ENCODE measurements at places on chromosomes 12 and 14.

DNA sequence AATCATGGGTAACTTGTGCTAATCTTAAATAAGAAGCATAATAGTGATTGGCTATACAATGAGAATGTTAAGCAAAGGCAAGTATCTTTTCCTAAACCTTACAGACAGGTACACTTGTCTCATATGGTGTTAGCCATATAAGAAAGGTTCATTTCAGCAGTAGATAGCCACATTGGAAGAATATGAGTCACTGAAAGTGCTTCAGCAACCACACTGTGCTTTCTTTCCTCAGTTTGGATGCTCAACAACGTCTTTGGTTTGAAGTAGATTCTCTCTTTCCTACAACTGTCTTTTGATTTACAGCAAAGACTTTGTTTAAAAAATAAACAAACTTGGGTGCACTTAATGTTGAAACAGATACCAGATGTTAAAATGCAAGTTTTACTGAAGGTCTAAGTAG is 8.9 kb downstream of the DDHD1 start:
- no peak for DNase-seq

- no peak for DNase-seq
Observed at GRCh38 chr12:94326727-94327126, 132.9 kb downstream of the CEP83 start.

GRCh38 chr12:110790301-110790700 is 47.6 kb upstream of the PPP1CC start:
- no peak for DNase-seq

DNA sequence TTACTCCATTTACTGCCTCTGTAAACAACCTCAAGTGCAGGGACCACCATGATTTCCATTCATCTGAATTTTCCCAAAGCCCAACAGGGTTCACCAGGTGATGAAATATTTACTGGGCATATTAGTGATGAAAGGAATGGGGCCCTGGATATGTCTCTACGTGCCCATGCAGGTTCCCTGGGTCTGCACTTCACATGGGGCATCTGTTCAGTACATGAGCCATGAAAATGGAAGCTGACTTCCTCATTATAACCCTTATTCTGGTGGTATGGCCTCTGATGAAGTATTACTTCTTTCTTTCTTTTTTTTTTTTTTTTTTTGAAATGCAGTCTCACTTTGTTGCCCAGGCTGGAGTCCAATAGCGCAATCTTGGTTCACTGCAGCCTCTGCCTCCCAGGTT is 26.5 kb upstream of the CORO1C start:
- DNase-seq, result no peak

DNA sequence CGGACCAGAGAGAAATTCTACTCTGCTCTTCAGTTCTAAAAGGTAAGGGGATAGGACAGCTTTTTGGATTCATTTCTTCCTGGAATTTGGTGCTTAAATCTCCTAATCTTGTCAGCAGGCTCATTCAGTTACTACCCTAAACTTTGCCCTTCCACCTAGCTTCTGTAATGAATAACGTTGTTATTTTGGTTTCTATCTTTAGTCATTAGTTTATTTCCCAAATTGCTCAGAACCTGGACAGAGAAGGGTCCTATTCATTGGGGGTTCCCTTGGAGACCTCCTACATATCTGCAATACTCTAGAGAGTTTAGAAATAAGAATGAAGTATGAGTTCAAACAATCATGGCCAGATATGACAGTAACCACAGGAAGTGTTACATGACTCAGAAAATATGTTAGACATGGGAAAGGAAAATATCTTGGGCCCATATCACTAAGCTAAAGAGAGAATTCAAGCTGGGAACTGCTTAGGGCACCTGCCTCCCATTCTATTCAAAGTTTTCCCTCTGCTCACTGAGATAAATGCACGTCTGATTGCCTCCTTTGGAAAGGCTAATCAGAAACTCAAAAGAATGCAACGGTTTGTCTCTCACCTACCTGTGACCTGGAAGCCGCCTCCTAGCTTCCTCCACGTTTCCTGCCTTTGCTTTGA is 87.9 kb downstream of the GAS2L3 start:
- DNase-seq, result no peak

DNA sequence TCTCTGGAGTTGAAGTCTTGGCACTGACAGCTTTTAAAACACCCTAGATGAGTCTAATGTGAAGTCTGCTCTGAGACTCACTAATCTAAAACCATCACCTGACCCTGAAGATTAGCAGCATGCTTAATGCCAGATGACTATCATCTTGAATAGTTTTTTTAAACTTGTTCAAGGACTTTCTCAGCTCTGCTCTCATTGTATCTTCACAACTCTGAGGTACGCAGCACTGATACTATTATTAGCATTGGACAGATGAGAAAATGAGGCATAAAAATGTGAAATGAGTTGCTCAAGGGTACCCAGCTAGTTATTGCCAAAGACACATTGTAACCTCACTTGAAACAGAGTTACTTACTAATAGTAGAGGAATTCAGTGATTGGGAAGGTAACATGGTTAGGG is 4.8 kb downstream of the SLC38A1 start:
- no peak for DNase-seq

DNA sequence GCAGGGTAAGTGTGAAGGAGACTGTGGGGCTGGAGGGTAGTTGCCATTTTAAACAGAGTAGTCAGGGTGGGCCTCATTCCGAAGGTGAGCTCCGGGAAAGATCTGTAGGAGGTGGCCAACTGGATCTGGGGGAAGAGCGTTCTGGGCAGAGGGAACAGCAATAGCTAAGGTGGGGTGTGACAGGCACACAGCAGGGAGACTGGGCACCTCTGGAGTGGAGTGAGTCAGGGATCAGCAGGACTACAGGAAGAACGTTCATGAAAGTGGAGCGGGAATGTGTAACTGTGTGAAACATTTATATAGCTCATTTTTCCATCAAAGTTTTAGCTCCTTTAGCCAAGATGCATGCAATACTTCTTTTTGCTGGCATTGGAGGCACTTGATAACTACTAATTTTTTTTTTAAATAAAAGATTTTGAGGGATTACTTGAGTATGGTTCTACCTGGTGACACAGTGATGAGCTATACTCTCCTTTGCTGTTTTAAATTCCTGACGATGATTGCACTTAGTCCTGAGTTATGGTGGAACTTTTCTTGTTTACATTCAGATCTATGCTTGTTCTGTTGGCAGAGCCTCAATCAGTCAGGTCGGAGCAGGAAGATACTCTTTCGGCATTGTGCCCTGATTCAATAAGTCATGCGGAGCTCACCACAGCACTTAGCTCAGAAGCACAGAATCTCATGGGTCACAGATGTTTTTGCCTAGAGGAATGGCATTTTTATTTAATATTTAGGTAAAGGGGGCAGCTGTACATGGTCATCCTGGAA is 106.4 kb downstream of the WIF1 start:
- DNase-seq, result no peak

GRCh38 chr12:130335517-130336392 is 1.9 kb upstream of the PIWIL1 start:
- no peak for DNase-seq

- no peak for DNase-seq
Observed at GRCh38 chr14:103463149-103463548, 59.5 kb downstream of the CKB start.

DNA sequence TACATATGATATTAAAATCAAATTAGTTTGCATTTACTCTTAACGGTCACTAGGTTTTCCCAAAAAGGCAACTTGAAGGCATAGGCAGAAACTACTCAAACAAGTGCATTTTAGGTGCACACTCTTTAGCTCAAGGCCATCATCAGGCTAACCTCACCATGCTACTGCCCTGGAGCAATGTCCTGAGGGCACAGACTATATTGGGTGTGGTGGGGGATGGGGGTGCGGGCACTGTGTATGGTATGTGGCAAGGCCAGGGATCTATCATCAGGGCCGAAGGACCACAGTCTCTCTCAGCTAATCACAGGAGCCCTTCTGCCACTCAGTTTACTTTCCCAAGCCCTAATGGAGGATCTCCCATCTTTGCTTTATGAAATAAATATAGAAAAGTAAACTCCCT is 51.9 kb downstream of the SH2B3 start:
- no peak for DNase-seq

DNA sequence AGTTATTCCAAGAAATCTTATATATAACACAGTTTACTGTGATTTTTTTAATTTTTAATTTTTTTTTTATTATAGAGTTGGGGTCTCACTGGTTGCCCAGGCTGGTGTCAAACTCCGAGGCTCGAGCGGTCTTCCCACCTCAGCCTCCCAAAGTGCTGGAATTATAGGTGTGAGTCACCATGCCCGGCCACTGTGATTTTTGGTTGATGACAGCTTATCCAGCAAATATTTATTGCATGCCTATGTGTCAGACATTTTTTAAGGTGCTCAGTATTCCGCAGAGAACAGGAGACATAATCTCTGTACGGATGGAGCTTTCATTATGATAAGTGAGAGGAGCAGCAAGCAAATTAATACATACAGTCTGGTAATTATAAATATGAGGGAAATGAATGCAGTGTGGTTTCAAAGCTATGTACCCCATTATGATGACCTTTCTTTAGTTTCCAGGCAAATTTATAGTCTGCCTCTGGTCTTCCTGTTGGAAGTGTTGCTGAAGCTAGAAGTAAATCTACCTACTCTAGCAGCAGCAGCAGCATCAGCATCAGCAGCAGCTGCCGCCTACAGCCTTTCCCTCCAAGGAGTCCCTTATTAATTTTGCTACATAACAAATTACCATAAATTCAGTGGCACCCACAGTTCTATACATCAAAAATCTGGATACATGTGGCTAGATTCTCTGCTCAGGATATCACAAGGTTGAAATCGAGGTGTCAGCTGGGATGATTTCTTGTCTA is 32.3 kb downstream of the FRS2 start:
- no peak for DNase-seq

DNA sequence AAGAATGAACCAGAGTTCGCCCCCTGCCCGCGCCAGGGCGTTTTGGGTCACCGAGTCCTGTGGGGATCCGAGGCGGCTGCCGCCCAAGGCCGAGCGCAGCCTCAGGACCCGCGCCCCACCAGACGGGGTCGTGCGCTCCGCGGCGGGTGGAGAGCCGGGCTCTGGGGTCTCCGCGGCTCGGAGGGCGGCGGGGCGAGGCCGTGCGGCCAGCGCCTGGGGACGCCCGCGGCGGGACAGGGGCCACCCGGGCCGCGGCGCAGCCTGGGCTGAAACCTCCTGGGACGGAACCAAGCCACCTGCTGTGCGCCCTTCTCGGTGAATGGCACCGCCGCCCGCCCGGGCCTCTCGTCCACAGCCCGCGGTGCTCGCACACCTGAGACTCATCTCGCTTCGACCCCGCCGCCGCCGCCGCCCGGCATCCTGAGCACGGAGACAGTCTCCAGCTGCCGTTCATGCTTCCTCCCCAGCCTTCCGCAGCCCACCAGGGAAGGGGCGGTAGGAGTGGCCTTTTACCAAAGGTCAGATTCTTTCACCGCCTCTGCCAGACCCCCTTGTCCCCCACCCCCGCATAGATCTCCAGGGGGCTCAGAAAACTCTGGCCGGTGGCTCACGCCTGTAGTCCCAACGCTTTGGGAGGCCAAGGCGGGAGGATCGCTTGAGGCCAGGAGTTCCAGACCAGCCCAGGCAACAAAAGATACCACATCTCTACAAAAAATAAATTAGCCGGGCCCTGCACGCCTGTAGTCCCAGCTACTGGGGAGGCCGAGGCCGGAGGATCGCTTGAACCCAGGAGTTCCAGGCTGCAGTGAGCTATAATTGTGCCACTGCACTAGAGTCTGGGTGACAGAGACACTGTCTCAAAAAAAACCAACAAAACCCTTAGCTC is 901 bp downstream of the B3GNT4 start:
- DNase-seq, result no peak

DNA sequence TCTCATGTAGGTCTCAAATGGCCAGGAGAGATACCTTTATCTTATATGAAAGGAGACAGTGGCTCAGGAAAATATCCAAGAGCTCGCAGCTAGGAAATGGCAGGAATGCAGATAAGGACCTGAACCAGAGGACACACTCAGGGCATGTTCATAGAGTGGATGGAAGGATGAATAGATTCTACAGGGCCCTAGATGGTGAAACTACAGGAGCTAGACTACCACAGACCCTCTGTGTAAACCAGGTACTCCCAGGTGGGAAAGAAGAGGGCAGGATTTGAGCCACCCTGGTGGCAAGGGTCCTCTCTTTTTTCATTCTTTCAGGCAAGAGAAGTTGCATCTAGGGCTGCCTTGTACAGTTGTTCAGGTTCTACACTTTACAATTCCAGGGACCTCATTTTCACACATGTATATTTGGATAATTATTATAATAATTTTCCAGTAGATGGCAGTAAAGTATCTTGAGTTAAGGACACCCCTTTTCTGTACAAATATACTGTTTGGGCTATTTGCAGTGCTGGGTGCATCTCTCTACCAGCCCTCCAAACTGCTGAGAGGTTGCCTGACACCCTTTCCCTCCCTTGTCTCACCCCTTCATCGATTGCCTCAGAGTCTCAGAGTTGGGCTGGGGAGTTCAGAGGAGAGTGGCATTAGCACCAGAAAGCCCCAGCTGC is 10.5 kb upstream of the ZDHHC22 start:
- peak; percentile 25 for DNase-seq

- no peak for DNase-seq
Observed at GRCh38 chr12:19223018-19223417, 93.5 kb downstream of the PLEKHA5 start.

DNA sequence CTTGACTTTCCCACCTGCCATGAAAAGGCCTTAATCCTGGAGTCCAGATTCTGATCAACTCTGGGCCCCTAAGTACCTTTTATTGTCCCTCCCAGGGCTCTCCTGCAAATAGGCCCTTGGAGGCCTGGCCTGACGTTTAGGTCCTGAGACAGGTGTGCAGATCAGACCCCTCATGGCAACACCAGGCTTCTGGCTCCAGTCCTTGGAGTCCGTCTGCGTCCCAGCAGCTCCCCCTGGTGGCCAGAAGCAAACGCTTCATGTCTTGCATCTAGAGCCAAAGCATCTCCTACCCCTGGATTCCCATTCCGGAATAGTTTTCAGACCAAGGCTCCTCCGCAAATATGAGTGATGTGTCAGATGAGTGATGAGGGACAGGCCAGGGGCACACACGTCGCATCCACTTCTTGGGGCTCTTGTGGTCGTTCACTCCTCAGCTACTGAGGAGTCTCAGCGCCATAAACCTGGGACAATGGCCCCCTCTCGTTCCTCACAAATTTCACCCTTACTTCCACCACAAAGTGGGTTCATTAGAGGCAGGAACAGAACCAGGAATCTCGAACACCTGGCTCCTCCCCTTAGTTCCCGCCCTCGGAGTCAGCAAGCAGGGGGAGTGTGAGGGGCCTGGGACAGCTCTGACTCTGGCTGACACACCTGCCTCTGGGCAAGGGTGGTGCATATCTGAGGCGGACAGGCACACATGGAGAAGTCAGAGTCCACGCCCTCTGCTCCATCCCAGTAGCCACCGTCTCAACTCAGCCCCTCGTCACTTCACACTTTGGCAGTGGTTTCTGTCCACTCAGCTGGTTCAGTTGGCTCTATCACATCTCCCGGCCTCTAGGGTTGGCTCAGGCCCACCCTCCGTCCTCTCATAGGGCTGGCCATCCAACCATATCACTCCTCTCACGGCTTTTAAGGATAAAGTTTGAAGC is 77.9 kb upstream of the PWP1 start:
- peak; percentile 62 for DNase-seq

DNA sequence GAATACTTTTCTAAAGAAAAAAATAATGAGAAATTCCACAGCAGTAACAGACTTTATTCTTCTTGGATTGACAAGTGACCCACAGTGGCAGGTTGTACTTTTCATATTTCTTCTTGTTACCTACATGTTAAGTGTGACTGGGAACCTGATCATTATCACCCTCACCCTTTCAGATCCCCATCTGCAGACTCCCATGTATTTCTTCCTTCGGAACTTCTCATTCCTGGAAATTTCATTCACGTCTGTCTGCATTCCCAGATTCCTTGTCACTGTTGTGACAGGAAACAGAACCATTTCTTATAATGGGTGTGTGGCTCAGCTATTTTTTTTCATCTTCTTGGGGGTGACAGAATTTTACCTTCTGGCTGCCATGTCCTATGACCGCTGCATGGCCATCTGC is 2.3 kb downstream of the OR6C75 start:
- no peak for DNase-seq
